ENCODE measurements at places on chromosomes 5 and 9.

GRCh38 chr5:149475777-149476176 is 75.5 kb downstream of the CSNK1A1 start:
- no peak for DNase-seq

GRCh38 chr9:129548571-129549135 is 72.2 kb downstream of the C9orf50 start:
- DNase-seq = no peak

DNA sequence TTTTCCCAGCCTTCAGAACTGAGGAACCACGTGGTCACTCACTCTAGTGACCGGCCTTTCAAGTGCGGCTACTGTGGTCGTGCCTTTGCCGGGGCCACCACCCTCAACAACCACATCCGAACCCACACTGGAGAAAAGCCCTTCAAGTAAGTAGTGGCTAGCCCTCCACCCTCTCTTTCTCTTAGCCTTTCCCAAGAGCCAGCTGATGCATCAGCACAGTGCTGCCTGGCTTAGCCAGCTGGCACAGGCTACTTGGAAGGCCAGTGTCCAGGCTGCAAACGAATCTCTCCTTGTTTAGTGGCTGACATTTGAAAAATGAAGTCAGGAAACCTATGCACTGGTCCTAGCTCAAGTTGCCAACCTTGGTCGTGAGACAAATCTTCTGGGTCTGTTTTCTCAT is 91.1 kb downstream of the PRDM6 start:
- DNase-seq = no peak

DNA sequence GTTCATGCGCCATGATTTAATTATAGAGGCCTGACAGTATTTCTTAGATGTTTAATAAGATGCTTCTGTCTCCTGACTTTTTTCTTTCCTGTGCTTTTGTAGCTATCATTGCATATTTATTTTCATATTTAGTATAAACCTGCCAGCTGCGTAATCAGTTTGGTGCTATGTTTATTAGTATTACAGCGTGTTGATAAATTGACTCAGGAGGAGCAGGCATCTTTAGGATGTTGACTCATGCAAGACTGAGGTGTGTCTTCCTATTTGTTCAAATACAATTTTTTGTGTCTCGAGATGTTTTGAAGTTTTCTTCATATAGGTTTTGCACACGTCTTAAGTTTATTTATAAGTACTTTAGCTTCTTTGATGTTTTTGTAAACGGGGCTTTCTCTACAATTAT is 35.9 kb upstream of the EXOC3 start:
- no peak for DNase-seq

DNA sequence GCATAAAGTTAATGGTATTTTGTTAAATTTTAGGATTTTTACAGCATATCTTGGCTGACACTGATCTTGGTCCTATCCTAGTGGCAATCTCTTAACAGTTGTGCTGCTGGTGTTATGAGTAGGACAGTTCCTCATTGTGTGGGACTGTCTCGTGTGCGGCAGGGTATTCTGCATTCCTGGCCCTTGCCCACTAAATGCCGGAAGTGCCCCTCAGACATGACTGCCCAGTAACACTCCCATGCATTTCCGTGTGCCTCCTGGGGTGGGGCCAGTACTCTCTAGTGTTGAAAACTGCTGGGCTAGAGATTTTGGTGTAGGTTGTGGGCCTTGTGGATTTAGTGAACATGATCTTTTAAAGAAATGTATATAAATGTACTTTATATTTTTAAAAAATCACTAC is 227.1 kb upstream of the DMRT1 start:
- DNase-seq = no peak

DNA sequence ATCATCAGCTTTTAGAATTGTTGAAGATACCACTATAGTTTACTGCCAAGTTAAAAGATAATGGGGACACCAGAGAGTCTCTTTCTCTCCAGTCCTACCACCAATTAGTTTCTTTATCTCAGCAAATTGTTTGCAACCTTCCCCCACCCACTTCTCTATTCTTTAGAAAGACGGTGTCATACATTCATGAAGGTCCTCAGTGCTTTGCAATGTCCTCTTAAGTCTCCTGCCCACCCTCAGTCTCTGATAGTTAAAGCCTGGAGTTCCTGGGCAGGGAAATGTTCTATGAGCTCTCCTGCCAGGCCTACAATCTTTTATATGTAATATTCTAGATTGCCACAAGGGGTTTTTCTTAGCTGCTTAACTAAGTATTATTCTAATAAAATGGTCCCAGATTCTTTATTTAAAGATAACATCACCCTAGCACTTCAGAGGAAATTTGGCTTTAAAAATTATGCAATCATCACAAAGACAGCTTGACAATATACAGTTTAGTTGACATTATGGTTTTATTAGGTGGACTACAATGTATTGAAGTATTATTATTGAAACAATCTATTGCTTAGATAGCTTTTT is 509.2 kb downstream of the CSNK1G3 start:
- no peak for DNase-seq

GRCh38 chr5:96229188-96229587 is 203.9 kb downstream of the PCSK1 start:
- DNase-seq = no peak
